ENCODE measurements at places on chromosomes 3 and 15. TPM values are rescaled to one million over a fixed set of nuclear protein-coding genes. Genes with fewer than 3 reads are reported as not detected.
A peak's percentile ranks its signal among the peaks of the same experiment; 100 is the strongest.

THAP10 gene
- 3.7 TPM for total RNA-seq

EPHA3 gene
- total RNA-seq = 0.59 TPM

EBLN2 gene
- total RNA-seq = 4.4 TPM

DNA sequence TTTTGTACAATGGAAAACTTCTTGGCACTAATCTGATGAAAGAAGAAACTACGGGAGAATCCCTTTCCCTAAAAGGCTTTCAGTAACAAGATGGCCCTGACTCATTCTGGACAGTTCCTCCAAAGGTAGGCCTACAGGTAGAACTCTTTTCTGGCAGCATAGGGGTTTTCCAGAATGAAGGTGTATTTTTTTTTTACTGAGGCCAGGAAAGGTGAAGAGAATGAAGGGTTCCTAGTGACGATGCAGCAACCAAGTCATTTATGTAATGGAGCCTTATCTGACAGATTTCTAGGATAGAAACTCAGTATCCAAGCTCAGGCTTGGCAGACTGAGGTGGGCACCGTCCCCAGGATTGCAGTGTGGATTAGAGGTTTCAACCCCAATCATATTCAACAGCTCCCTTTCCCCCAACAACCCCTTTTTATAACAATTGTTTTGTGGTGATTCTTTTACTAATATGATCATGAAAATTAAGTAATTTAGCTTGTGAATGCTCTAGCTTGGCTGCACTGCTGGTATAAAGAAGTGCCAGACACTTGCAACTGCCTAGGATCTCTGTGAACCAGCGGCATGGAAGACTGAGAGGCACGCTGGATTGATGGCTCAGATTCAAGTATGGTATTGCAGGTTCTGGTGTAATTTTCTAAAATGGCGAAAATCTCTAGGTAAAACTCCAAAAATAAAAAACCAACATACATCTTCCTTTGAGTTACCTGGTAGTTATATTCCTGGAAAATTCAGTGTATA lies 8.7 kb upstream of the TRIM69 start:
- DNase-seq = no peak

- no peak for DNase-seq
These were observed 8.4 kb upstream of the CMTM7 start for GRCh38 chr3:32383136-32383711.

DNA sequence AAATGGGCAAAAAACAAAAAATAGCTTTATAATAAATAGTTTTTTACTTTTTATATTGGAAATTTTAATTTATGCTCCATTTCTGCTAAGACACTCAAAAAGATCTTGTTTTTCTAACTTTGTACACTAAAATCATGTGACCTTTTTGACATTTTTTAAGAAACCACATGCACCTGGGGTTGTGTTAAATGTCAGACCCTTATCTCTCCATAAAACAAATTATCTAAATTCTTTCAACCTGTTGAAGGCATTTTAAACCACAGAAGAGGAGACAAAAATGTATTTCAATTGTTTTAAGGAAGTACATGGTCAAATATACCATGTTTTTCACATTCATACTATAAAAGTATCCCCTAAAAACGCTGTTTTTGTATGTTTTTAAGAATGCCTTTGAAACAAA lies 29.2 kb downstream of the IFT80 start:
- DNase-seq = no peak

DNA sequence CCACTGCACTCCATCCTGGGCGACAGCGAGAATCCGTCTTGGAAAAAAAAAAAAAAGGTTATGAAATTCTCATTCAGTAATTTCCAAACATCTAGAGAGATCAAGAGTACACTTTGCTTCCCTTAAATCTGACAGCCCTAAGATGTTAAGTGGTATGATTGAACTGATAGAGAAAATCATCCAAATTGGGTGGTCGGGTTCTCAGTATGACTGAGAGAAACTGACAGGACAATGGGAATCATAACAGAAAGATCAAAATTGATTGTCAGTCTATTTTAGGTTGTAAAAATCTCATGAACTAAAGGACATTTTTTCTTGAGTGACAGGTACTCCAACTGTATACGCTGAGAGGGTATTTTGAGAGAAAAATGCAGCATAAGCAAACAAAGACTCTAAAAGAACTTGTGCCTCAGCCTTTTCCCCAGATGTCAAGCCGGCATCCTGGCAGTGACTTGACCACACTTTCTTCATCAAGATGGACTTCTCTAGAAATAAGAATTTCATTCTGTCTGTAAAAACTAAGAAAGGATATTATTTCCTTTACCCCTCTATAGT lies 65.8 kb downstream of the MYO5A start:
- DNase-seq = no peak

- DNase-seq = no peak
These were observed 14.4 kb downstream of the DAG1 start for GRCh38 chr3:49484471-49484870.

- DNase-seq = no peak
These were observed 27.5 kb downstream of the PLSCR5 start for GRCh38 chr3:146577662-146578061.

- no peak for DNase-seq
These were observed 42.2 kb downstream of the CHDH start for GRCh38 chr3:53803816-53804695.

DNA sequence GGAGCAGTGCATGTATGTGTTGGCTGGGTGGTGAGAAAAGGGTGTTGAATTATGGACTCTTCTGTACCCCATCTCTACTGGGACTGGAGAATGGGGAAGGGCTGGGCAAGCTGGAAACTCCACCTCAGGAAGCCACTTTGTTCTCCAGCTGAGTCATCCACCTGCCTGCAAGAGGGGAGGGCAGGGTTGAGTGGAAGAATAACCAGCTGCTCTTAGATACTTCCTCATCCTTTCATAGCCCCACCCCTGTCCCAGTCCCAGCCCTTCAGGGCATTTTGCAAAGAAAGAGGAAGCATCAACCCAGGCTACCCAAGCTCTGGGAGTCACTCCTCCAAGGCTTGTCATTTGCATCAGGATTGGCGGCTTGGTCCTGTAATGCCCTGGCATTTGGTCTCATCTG lies 33.1 kb downstream of the RAB11A start:
- DNase-seq = peak; percentile 81

GRCh38 chr3:38028621-38029361 lies 651 bp downstream of the PLCD1 start:
- DNase-seq = no peak

DNA sequence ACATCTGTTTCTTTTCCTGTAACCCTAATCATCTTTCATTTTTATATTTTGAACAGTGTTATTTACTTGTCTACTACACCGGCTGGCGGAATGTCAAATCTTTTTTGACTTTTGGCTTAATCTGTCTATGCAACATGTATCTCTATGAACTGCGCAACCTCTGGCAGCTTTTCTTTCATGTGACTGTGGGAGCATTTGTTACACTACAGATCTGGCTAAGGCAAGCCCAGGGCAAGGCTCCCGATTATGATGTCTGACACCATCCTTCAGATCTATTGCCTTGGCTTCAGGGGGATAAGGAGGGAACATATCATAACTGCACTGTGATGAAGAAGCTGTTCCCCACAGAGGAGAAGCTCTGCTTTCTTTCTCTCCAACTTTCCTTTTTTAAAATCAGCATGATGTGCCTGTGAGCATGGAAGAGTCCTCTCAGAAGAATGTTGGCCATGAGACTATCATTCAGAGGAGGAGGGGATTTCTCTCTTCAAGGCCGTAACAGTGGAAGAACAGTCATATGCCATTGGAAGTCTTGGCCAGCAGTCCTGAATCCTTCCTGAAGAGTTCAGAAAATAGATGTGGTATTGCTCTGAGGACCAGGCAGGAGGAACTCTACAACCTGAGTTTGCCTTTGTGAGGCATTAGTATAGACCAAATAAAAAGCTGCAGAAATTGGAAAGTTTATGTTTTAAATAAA lies 69.9 kb downstream of the SEC22A start:
- no peak for DNase-seq

DNA sequence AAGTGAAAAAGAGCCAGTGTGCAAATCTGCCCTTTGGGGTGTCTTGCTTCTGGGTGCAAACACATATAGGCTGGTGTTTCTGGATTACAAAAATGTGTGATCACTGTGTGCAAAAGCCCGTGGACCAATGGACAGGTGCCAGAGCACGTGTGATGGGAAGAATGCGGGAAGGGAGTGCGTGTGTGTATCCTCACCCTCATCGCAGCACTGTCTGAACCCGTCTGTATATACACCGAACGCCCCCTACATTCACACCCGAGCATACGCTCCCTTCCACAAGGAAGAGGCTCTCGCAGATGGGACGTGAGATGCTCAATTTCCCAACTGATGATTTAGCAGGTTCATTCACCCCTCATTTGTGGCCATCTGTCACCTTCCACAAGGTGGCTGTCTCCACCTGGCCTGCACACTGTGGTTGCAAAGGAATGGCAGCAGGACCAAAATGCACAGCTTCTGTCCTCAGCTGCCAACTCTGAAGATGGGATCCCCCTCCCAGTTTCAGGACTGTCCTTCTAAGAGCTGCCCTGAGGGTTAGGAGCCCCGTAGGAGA lies 19.4 kb upstream of the SLC6A1 start:
- no peak for DNase-seq

All from H9 (cell line).